HTR-8/SVneo (cell line): ENCODE measurements at places on chromosomes 13 and 19.

- peak; percentile 29 for DNase-seq
These were observed 87.9 kb downstream of the URI1 start for GRCh38 chr19:30029721-30030510.

GRCh38 chr13:110893571-110893970 lies 21.3 kb downstream of the ANKRD10 start:
- DNase-seq: no peak

DNA sequence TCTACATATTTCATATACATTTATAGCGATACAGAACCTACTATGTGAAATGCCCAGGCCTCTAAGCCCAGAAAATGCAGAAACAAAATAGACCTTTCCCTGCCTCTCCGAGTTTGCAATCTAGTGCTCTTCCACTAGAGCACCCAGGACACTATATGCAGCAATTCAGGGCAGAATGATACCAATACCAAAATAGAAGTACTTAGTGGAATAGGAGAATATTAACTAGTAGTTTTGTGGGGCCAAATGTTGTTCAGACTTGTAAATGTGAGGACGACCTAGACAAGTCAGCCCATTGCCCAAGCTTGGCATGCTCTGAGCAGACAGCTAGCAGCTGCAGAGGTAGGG lies 35.8 kb upstream of the FLT1 start:
- no peak for DNase-seq

DNA sequence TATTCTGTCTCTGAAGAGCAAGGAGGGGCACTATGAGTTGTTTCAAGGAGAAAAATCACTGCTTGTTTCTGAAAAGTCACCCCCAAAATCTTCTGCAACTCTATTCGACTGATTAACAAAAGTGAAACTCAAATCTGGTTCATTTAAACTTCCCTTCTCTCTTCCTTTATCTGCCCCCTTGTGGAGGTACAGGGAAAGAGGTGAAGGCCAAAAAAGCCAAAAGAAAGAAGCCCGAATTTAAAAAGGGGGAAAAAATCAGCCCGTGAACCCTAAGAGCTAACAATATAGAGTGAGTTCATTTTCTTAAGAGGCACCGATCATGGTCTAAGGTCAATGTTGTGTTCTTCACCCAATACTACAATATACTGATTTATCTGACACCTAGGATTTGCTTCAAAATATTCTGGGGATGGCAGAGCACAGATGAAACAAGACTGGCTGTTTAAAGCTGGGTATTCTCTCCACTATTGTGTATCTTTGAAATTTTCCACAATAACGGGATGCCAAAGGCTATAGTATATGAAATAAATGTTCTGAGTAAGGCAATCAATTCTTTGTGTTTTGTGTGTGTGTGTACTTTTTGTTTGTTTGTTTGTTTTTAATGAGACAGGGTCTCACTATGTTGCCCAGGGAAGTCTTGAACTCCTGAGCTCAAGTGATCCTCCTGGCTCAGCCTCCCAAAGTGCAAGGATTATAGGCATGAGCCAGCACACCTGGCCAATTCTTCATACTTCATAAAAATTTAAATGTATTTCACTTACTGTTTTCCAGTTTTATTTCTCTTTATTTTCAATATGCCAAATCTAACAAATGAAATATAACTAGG lies 55.0 kb upstream of the EEF1AKMT1 start:
- no peak for DNase-seq

DNA sequence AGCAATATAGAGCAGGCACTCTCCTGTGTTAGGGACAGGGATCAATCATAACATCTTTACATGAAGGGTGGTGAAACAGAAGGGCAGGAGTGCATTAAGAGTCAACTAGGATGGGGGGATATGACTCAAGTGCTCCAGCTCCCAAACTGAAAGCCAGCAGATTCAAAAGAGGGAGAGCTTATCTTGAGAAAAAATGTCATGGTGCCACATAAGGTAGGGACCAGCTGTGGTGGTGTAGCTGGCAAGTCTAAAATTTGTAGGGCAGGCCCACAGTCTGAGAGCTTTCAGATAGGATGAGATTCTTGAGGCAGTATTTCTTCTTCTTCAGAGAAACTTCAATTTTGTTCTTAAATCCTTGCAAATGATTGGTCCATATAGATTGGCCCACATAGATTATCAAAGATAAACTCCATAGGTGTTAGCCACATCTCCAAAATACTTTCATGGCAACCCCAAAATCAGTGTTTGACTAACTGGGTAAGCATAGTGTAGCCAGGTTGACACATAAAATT lies 19.1 kb downstream of the DNAJC15 start:
- DNase-seq: no peak

GRCh38 chr13:111288276-111288675 lies 32.2 kb upstream of the TEX29 start:
- no peak for DNase-seq

- no peak for DNase-seq
These were observed 4.2 kb downstream of the EPS15L1 start for GRCh38 chr19:16467581-16467980.

GRCh38 chr13:26872525-26873385 lies 112.2 kb upstream of the GPR12 start:
- DNase-seq: peak; percentile 12

GRCh38 chr13:61954092-61954491 lies 538.4 kb upstream of the PCDH20 start:
- peak; percentile 2 for DNase-seq

DNA sequence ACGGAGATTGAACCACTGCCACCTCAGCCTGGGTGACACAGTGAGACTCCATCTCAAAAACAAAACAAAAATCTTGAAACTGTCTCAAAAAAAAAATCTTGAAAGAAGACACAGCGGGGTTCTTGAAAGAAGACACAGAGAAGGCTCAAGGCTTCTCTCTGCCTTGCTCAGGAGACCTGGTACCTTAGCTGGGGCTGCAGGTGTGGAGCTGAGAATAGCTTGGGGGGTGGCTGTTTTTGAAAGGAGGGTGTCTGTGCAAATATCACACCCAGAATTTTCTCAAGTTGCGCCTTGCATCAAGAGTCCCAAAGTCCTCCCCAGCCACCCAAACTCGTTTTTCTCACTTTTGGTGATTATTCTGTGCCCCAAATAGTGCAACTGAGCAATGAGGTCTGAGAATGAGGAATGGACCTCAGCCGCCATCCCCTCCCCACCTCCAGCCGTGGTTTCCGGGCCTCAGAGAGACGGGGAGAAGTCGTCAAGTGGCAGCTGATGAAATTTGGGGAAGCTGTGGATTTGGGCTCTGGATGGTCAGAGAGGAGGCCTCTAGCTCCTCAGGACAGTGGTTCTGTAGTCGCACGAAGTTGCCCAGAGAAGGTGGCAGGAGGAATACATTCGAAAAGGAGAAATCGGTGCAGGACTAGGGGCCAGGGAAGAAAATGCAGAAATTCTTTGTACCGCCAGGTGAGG lies 8.8 kb downstream of the S1PR2 start:
- DNase-seq: no peak
